Stimulated activated CD4-positive, alpha-beta T cell treated with anti-CD3 and anti-CD28 coated beads, Interleukin-15, amount 100 ng/mL, for 1 hour (primary cell): ENCODE measurements at places on chromosomes 1 and 21.

GRCh38 chr1:156126630-156127534 is 12.4 kb downstream of the LMNA start:
- DNase-seq: peak; percentile 57

- no peak for DNase-seq
Measured at GRCh38 chr1:34419663-34420136, 243.0 kb downstream of the C1orf94 start.

DNA sequence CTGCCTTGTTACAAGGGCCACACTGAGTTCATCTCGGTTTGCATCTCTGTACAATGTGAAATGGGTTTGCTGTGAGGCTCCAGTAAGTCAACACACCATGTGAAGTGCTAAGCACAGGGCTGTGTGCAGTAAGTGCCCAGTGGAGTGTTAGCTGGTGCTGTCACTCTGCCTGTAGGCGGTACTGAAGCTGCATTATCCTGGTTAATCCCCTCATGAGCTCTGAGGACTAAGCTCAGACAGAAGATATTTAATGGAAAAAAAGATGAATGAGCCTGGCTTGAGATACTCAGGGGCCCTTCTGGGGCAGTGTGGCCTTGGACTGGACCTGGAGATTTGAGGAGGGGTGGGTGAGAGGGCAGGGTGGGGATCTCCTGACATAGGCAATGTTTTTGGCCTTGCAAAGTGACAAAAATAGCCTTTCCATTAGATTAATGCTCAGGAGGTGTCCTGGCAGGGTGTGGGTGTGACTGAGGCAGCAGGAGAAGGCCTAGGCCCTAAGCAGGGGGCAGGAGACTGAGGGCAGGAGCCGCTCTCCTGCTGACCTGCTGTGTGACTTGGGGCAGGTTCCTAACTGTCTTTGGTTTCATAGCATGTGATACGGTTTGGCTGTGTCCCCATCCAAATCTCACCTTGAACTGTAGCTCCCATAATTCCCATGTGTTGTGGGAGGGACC is 570.5 kb downstream of the PTPRU start:
- no peak for DNase-seq

- DNase-seq: no peak
Measured at GRCh38 chr1:227901239-227901905, 46.4 kb downstream of the WNT9A start.

GRCh38 chr21:33123374-33124123 is 53.6 kb downstream of the OLIG1 start:
- DNase-seq: no peak

DNA sequence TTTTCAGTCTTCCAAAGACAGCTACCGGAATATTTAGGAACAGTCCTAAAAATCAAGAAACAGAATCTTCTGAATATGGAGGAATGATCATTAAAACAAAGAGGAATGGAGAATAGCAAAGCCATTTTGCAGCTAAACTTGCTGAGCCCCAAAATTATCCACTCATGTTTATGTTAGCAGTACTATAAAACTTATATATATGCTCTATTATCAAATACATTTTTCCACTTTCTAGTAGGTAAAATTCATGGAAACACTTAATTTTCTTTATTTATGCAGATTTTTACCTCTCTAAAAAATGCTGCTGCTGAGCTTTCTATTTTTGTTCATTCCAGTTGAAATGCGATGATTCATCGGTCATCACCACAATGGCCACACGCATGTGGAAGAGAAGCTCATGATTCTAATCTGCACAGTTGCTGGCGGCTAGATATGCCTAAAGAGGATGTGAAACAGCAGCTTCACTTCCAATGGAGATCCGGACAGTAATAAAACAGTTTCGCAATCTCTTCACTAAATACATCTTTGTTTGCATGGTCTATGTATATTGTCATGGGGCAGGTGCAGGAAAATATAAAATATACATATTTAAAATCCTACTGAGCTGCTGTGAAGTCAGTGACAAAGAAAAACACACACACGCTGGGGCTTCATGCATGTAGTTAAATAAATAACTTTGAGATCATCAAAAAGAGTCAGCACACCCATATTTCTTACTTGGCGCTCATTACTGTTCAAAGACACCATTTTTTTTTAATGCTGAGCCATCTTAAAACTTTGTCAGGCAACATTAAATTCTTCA is 292.2 kb downstream of the SMYD3 start:
- no peak for DNase-seq

- no peak for DNase-seq
Measured at GRCh38 chr1:199132006-199132405, 493.2 kb downstream of the PTPRC start.

DNA sequence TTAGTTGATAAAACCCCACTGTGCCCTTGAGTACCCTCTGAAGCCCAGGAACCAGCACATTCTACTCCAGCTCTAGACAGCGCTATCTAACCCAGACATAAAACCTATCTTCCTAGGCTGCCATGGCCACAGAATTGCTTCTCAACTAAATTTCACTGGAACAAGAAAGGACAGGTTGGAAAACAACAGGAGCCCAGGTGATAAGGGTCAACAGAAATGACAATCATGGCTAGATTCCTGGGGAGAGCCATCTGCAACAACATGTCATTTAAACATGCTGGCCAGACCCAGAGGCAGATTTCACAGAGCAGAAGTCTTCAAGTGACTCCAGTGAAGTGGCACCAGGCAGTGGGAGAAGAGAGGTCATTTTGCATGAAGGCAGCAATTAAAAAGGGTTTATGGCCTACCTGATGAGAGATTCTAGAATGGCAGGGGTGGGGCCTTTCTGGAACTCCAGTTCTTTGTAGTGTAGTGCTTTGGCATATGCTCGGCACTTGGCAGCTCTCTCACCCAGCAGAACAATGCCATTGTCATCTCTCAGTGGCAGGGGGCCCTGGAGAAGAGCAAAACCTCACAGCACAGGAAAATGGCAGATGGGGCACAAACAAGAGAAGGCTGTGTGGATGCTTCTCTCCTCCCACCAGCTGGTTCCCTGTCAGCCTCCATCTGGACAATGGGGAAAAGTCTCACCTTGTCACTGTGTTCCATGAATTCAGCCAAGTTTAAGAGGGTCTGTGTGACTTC is 9.9 kb downstream of the ANGPTL7 start:
- no peak for DNase-seq

GRCh38 chr21:25809013-25809412 is 74.2 kb downstream of the GABPA start:
- no peak for DNase-seq

- DNase-seq: no peak
Measured at GRCh38 chr1:226403201-226404034, 4.5 kb downstream of the PARP1 start.

DNA sequence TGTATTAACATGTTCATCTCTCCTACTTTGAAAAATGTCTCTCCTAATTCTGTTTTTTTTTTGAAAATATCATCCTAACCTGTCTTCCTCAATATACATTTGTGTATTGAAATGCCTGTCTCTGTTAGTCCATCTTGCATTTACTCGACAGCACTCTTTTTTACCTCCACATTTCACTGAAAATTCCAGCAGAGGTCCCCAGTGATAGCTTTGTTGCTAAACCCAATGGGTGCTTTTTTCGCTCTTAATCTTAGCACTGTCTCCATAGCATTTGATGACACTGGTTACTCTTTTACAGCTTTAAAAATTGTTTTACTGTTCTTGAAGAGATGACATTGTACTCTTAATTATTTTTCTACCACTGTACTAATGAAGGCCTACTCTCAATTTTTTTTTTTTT is 10.8 kb downstream of the OSBPL9 start:
- DNase-seq: no peak

DNA sequence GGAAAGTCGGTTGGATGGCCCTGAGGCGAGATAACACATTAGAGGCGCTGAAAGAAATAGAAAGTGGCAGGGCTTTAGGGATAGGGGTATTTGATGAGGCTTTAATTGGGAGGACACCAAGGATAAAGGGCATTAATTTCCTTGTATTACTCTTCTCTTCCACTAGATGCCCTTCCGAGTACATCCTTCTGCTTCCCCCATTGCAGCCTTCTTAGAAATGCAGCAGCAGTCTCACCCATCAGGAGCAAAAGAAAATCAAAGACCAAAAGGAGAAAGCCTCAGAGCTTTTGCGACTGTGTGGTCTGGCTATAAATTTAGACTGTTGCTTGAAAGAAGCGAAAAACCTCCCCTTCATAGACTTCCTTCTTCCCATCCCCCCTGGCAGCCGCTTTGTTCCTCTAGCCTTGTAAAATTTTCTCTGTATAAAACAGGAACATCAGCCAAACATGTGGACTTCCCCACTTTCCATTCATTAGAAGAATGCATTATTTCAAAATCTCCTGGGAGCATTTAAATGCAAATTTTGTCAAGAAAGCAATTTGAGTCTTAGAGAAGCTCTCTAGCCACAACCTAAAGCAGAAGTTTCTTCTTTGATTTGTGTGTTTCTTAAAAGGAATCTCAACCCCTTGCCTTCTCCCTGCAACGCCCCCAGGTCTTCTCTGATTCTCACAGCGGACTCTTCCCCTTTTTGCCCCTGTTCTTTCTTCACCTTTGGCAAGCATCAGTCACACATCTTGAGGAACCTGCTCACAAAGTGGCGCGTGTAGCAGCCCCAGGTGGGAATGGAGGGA is 76.6 kb downstream of the NDUFS5 start:
- no peak for DNase-seq

GRCh38 chr1:173448945-173449344 is 28.2 kb upstream of the PRDX6 start:
- DNase-seq: no peak
